ENCODE measurements at places on chromosomes 5 and 9.

GRCh38 chr9:134139081-134139480 is 3.2 kb downstream of the WDR5 start:
- no peak for DNase-seq

GRCh38 chr5:171848486-171848885 is 62.9 kb downstream of the SMIM23 start:
- no peak for DNase-seq

DNA sequence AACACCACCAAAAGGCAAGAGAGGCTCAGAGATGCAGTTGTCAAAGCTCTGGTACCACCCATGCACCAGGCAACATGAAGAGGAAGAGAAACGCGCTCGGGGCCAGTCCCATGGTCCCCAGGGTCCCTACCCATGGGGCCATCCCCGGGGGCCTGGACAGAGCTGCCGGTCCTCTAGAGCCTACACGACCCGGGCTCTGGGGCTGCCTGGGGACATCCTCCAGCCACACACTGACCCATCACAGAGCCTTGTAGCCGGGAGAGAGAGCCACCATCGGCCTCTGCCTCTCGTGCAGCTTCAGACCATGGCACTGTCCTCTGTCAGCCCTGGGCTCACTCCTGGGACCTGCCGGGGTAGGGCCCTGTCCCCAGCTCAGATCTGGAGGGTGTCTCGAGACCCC is 23.7 kb downstream of the VAV2 start:
- no peak for DNase-seq

DNA sequence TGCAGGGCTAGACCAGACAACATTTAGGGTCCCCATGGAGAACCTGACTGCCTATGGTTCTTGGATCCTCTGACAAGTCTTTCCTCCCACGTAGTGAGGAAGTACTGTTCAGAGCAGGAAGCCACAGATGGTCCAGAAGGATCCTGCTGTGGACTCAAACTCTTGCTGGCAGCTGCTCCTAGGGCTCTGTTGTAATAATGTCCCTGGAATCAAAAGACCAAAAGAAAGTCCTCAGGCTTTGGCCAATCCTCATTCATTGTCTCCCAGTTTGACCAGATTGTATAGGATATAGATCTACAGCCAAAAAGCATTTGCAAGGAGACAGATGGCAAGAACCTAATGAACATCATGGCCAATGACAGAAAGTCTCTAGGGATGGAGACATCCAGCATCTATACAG is 53.9 kb downstream of the SEMA6A start:
- DNase-seq: no peak

DNA sequence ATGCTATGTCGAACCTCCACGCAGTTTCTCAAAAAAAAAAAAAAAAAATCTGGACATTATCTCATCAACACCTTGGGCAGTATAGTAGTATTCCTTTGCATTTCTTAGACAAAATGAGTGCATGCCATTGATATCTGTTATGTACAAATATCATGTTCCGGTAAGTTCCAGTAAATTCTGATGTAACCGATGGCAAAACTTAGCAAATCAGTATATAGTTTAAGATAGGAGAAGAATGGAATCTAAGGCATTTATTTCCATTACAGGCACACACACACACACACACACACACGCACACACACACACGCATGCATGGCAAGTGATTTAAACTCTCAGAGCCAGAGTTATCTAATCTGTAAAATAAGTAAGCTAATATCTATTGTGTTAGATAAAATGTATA is 356.5 kb upstream of the TUSC1 start:
- DNase-seq: no peak

GRCh38 chr9:94881023-94881422 is 154.5 kb downstream of the AOPEP start:
- no peak for DNase-seq

DNA sequence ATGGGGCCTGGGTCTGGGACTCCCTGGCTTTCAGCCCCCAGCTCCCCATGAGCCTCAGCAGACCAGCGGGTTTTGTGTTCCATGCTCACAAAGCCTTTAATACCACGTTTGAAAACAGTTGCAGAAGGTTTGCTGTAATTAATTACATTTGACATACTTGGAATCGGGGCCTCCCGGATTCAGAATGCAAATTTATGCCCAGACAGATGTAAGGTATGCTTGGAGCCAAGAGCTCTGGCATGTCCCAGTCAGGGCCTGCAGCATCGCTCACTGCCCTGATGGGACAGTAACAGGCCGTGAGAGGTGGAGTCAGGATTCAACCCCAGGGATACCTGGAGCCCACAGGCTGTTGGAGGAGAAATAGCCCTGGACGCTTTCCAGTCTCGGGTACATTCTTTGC is 12.2 kb downstream of the ZNF618 start:
- no peak for DNase-seq

- no peak for DNase-seq
Measured at GRCh38 chr9:127846443-127847177, 7.8 kb downstream of the ENG start.

- DNase-seq: no peak
Measured at GRCh38 chr9:18457510-18457909, 16.4 kb upstream of the ADAMTSL1 start.

GRCh38 chr9:85118990-85119755 is 449.6 kb downstream of the NTRK2 start:
- DNase-seq: no peak

DNA sequence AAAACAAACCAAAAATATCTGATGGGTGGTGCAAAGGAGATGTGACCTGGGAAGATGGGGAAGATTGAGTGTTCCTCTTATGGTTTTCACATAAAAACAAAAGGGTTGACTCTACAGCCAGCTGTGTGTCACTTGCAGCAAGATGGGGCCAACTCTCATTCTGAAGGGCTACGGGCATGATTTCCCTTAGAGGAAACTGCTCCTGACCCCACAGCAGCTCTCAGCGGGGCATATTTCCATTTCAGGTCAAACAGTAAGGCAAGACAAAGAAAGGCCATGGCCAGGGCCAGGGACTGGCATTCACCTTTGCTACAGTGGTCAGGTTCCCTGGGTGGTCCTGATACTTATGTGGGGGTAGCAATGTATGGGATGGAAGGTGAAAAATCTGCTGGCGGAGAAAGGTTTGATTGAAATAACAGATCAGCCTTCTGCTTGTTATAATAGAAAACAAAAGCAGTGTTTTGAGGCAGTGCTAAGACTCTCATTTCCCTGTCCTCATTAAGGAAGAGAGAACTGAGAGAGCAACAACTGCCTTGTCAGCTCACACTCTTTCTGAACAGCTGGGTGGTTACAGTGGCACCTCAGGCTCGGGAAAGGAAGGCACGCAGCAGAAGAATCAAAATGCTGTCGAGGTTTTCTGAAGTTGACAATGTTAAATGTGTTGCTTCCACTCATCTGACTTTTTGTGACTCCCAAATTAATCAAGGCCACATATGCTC is 120.7 kb upstream of the PCA3 start:
- DNase-seq: no peak

DNA sequence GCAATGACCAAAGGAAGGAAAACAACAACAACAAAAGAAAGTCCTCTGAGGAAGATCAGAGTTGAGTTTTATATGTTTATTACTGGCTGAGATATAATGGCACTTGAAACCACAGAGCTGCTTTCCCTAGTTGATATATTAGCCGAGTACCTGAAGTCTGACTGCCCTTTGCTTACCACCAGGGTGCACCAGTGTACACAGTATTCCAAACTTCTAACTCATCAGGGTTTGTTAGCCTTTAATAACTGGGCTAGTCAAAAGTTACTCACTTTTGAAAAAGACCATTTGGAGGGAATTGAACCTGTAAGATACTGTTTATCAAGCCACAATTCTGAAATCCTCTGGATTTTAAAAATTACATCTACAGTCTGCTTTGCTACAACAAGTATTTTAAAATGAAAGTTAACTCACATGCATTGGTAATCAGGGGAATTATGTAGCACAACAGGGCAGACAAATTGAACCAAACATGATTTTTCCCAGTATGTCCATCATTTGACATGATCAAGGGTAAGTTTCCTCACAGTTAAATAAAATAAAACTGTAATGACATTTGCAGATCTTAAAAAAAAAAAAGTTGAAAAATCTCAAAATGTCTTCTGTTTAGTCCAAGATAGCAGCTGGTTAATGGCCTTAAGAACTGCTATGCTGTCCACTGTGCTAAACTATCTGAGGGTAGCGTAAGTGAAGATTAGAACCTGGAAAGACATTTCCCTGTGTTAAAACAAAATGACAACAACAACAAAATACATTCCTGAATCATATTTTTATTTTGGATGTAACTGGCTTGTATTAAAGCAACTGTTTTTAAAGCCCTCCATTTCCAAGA is 57.3 kb upstream of the C6 start:
- DNase-seq: peak; percentile 64

DNA sequence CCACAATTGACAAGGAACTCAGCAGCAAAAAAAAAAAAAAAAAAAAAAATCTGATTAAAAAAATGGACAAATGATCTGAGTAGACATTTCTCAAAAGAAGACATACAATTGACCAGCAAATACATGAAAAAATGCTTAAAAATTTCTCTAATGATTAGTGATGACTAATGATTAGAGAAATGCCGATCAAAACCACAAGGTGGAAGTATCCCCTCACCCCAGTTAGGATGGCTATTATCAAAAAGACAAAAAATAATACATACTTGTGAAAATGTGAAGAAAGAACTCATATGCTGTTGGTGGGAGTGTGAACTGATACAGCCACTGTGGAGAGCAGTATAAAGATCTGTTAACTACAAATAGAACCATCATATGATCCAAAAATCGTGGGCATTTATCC is 245.3 kb downstream of the OSTF1 start:
- DNase-seq: no peak

GRCh38 chr5:122701640-122702523 is 73.0 kb upstream of the SNX2 start:
- no peak for DNase-seq

- DNase-seq: no peak
Measured at GRCh38 chr5:166992874-166993722, 1298.3 kb upstream of the WWC1 start.

- DNase-seq: no peak
Measured at GRCh38 chr5:77231471-77232138, 21.1 kb downstream of the PDE8B start.

GRCh38 chr5:164354139-164354751 is 848.8 kb downstream of the MAT2B start:
- no peak for DNase-seq

DNA sequence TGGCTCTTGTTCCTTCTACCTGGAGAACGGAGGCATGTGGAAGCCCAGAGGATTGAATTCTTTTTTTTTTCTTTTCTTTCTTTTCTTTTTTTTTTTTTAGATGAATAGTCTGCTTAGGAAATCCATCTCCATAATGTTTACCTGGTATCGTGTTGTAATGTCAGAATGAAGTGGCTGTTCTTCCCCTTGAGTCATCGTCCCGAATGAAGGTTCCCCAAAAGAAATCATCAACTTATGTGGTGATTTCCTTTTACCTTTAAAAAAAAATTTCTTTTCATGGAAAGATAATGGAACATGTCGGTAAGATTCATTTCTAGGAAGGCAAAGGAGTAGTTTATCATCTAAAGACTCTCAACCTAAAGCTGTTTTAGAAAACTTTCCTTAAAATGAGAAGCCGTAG is 59.7 kb downstream of the DOCK8 start:
- no peak for DNase-seq

DNA sequence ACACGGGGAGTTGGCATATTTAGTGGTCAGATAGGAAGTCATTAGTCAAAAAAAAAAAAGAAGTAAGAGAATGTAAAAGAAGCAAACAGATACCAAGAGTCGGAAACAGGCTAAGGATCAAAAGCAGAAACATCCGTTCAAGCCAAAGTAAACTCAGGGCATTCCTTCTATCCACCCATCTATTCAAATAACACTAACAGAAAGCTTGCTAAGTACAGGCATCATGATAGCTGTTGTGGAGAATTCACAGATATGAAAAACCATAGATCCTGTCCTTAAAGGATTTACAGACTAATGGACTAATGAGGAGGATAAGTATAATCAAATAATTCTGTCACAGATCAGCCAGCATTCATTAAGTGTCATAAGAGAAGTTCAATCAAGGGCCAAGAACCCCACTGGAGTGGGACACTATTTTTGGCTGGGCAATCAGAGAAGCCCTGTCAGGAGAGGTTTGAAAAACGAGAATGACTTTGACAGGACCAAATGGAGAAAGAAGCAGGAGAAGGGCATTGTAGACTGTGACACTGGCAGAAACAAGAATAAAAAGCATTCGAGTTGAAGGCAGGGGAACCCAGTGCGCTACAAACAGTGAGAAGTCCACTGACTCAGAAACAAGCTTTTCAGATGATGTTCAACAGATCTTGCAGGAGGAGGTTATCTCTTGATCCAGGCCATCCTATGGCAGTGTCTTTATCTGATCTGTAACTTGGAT is 154.2 kb upstream of the TSLP start:
- DNase-seq: no peak

DNA sequence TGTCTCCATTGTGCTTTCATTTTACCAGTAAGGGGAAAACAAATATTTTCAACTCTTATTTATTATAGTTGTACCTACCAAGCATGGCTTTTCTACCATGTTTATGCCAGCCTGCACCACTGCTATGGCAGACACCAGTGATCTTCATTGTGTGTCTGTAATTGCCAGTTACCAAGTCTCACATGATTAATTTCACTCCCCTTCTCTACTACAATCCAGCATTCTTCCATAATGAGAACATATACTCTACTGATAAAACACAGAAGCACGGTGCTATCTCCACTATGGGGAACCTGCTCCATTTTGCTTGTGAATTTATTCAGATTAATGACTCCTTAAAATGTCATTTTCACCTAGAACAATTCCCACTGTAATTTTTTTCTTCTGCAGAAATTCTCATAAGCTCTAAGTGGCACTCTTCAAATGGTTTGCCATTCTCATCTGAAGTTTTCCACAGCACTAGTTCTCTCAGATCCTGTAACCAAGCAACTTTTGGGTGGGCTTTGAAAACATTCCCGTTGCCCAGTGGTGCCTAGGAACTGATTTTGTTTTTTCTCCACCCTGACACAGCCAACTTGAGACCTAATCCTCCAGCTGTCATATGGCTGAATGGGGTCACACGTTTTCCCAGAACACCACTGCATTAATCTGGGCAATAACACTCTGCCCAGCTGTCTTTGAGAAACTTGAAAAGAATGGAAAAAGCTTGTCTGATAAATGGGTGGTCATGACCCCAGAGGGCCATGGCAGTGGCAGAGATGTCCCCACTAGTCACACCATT is 222.7 kb upstream of the RASEF start:
- no peak for DNase-seq

GRCh38 chr5:105504-106070 is 13.6 kb downstream of the PLEKHG4B start:
- DNase-seq: no peak

DNA sequence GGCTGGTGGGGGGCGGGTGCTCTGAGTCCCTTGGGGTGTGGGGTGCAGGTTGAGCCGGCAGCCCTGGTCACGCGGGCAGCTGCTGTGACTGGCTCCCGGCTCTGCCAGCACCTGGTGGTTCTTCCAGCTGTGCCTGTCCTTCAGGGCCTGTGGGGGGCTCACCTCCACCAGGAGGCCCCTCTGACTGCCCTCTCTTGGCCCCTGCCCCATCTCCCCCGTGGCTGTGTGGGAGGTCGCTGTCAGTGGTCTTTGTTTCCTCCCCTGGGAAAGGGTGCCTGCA is 3.3 kb downstream of the RXRA start:
- no peak for DNase-seq

- no peak for DNase-seq
Measured at GRCh38 chr5:140855772-140856674, at the start of gene PCDHA10. Gene PCDHA10 (plus strand): TSS chr5:140855897. CDS start chr5:140856049, 152 bp downstream.

GRCh38 chr9:84277646-84278045 is 62.9 kb downstream of the SLC28A3 start:
- DNase-seq: no peak
